ENCODE measurements at places on chromosomes 7 and 10. TPM values are rescaled to one million over a fixed set of nuclear protein-coding genes. Genes with fewer than 3 reads are reported as not detected.

- no peak for DNase-seq
These were observed 130.7 kb upstream of the KMT2E start for GRCh38 chr7:104883248-104883717.

DNA sequence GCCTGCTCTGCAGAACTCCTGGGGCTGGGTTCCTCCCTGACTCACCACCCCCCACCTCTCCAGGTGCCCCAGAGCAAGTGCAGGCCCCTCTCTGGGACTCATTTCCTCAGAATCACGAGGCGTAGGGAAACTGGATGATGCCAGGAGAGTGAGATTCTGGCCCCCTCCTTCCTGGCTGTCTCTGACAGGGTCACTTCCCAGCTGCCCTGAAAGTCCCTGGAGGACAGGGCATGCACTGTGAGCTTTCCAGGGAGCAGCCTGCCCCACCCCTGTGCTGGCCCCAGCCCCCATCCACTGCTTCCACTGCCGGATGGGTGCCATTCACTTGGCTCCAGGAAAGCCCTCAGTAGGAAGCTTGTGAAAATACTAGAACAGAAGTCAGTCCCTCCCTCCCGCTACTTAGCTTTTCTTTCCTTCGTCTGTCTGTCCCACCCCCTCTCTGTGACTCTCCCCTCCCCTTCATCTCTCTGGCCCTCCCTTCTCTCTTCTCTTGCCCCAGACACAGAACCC, 10.4 kb downstream of the TACR2 start:
- no peak for DNase-seq

DNA sequence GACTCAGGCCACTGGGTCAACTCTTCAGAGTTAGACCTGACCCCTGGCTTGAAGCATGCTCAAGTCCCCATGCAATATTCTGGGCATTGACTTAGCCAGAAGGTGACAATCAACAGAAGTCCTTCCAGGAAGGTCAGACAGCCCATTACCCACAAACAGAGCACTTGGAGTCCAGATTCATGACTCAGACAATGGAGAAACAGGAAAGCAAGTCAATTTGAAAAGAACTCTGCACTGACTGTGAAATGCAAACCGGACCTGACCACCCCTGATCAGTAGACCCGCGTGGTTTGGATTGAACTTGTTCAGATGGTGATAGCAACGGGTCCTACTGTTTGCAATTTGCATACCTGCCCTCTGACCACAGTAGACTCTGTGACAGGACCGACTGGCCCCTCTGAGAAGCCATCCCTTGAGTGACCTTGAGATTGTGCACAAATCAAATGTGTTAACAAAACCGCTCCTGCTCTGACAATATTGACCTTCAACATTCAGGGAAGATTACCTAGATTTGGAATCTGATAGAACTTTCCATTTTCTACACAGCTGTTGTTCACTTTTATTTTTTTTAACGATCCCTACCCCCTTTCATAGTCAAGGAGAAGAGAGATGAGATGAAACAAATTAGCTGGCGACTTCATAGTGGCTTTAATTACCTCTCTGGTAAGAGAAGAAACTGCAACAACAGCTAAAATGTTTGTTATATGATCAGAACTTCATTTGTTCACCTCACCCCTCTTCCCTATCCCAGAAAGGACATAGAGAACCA, 138.7 kb downstream of the NRP1 start:
- peak; percentile 9 for DNase-seq

Gene UCN3
- not detected for total RNA-seq

Gene COL26A1
- not detected for total RNA-seq

Gene NXPH1
- not detected for total RNA-seq

Gene C10orf53
- total RNA-seq: not detected
